ENCODE measurements at places on chromosomes 16 and 17. TPM values are rescaled to one million over a fixed set of nuclear protein-coding genes. Genes with fewer than 3 reads are reported as not detected.

Gene TMEM132E
- 0.01 TPM for total RNA-seq

Gene ZNF785
- not detected for total RNA-seq

Gene CA4
- total RNA-seq, result not detected

Gene CIITA
- 0.09 TPM for total RNA-seq

Gene VMO1
- 1.2 TPM for total RNA-seq

Gene KRT36
- total RNA-seq, result not detected

Gene USP43
- 3.5 TPM for total RNA-seq

Gene MMP28
- 8.8 TPM for total RNA-seq

Gene ABCC11
- 0.21 TPM for total RNA-seq

Gene TBX21
- total RNA-seq, result 0.06 TPM

Gene CSH2
- not detected for total RNA-seq

Gene KRTAP4-4
- not detected for total RNA-seq

Gene GP2
- not detected for total RNA-seq

Gene HASPIN
- 15.6 TPM for total RNA-seq

Gene CCDC40
- 7.0 TPM for total RNA-seq

Gene NUPR1
- total RNA-seq, result 19.3 TPM

Gene DUS2
- total RNA-seq, result 17.3 TPM

Gene SEPTIN12
- total RNA-seq, result not detected

Gene RPA1
- 60.0 TPM for total RNA-seq

Gene TPSD1
- not detected for total RNA-seq

Gene TMEM97
- total RNA-seq, result 55.8 TPM

Gene NAGS
- total RNA-seq, result 1.3 TPM

Gene PLEKHM1
- total RNA-seq, result 20.2 TPM

Gene GGT6
- not detected for total RNA-seq

Gene CIBAR2
- not detected for total RNA-seq

Gene CACNG5
- total RNA-seq, result not detected

Gene OR3A3
- not detected for total RNA-seq

Gene BCO1
- 1.2 TPM for total RNA-seq
